ENCODE measurements at places on chromosomes 4 and X.

- no peak for DNase-seq
Observed at GRCh38 chr4:126215759-126216158, 901.0 kb downstream of the FAT4 start.

DNA sequence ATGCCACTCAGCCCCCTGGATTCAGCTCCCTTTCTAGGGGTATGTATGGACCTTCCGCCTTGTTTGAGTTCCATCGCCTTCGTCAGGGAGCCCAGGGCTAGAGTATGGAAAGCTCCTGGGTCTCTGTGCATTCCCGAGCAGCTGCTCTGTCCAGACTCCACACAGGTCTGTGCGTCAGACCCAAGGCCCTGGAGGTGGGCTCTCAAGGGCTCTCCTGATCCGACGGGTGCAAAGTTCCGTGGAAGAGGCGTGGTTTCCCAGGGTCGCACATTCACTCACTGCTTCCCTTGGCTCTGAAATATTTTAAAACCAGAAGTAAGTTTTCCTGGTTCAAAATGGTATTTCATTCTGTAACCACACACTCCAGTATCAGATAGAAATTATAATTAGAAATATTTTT is 863.2 kb downstream of the TRIML1 start:
- DNase-seq, result no peak

DNA sequence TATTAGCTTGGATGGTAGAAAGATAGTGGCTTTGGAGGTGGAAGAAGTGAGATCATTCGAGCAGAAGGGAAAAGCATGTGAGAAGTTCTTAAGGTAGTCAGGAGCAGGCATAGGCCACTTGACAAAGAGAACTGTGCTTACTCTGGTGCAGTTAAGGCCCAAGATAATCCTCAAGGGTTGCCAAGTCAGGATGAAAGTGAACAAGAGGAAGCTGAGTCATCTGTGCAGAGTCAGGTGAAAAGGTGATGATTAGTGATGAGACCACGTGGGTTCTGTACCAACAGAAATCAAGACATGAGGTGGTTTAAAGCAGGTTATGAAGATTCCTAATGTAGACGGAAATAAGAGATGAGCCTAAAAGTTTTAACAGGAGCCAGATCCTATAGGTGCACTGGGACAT is 369.8 kb downstream of the DTHD1 start:
- DNase-seq, result no peak

DNA sequence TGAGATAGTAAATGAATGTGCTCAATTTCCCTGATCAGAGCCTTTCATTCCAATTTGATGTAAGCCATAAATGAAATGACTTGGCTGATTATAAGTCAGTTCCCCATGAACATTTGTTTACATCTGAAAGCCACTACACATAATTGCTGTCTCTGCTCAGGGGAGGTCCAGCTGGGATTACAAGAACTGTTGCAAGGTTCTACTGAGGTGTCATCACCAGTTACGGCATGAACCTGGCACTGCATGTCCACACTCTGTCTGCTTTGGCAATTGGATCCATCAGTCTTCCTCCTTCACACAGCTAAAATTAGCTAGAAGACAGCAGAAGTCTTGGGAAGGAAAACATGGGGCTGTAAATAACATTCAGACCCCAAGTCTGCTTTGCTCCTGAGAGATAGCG is 12.8 kb upstream of the MBNL3 start:
- DNase-seq, result no peak

DNA sequence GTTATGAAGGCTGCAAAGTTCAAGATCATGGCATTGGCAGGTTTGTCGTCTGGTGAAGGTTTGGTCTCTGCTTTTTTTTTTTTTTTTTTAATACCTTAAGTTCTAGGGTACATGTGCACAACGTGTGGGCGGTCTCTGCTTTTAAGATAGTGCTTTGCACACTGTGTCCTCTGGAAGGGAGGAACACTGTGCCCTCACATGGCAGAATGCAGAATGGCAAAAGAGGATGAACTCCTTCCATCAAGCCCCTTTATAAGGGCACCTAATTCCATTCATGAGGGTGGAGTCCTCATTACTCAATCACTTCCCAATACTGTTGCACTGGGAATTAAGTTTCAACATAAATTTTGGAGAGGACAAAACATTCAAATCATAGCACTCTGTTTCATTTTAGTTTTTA is 101.4 kb downstream of the GLRA2 start:
- no peak for DNase-seq

Measured in islet precursor cell (in vitro differentiated cells).